ENCODE measurements at places on chromosomes 13 and 19. TPM values are rescaled to one million over a fixed set of nuclear protein-coding genes. Genes with fewer than 3 reads are reported as not detected.
A peak's percentile ranks its signal among the peaks of the same experiment; 100 is the strongest.

- H3K36me3 ChIP-seq, result no peaks in the 10 kb centered on the region
- H3K27me3 ChIP-seq, result no peaks in the 10 kb centered on the region
- DNase-seq, result no peak
- no peak overlapping the region for H3K27ac ChIP-seq
These were observed 204.9 kb upstream of the KL start for GRCh38 chr13:32811297-32811800.

DNA sequence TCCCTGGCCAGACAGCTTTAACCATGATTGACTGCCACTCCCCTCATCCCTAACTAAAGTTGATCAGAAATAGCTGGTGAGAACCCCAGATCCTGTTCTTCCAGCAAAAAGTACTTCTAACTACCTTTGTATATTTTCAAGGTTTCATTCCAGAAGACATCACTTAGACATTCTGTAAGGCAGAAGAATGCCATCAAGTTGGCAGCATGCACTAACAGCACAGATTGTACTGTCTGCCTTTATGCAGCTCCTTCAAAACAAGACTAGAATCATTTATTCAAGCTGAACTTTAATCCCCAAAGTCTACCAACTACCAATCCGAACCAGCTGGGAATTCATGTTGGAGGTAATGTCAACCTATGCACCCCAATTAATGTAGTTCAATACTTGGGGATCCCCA, 167.6 kb upstream of the KLHL1 start:
- no peaks in the 10 kb centered on the region for H3K4me1 ChIP-seq
- H3K4me3 ChIP-seq, result no peak overlapping the region
- no peaks in the 10 kb centered on the region for H3K36me3 ChIP-seq
- H3K27ac ChIP-seq, result no peak overlapping the region
- no peaks in the 10 kb centered on the region for H3K27me3 ChIP-seq
- DNase-seq, result no peak

GRCh38 chr13:85492283-85492682, 306.9 kb downstream of the SLITRK6 start:
- no peaks in the 10 kb centered on the region for H3K36me3 ChIP-seq
- no peak for DNase-seq
- no peak overlapping the region for H3K27ac ChIP-seq
- H3K27me3 ChIP-seq, result no peaks in the 10 kb centered on the region
- no peak overlapping the region for H3K4me3 ChIP-seq

GRCh38 chr13:27961227-27962085, 7.7 kb downstream of the CDX2 start:
- peaks cover 47% of the 10 kb centered on the region for H3K4me1 ChIP-seq
- peaks cover 100% of the 10 kb centered on the region for H3K27me3 ChIP-seq
- peak overlapping the region; percentile 55 for H3K4me3 ChIP-seq
- no peak overlapping the region for H3K27ac ChIP-seq
- peak; percentile 76 for DNase-seq
- no peaks in the 10 kb centered on the region for H3K36me3 ChIP-seq

DNA sequence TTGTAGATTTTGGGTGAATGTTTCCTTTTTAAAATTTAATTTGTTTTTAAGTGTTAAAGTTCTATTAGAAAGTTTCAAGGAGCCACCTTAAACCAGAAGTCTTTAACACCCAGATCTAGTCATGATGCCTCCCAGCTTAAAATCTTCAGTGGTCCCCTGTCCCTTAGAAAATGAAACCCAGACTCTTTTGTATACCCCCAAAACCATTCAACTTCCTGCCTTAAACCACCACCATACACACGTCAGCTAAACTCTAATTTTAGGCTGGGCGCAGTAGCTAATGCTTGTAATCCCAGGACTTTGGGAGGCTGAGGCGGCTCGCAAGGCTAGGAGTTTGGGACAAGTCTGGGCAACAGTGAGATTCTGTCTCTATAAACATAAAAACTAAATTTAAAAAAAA, 37.9 kb downstream of the N4BP2L1 start:
- H3K27me3 ChIP-seq, result no peaks in the 10 kb centered on the region
- no peak overlapping the region for H3K27ac ChIP-seq
- no peak overlapping the region for H3K4me3 ChIP-seq
- DNase-seq, result no peak
- peaks cover 19% of the 10 kb centered on the region for H3K4me1 ChIP-seq
- H3K36me3 ChIP-seq, result no peaks in the 10 kb centered on the region

DNA sequence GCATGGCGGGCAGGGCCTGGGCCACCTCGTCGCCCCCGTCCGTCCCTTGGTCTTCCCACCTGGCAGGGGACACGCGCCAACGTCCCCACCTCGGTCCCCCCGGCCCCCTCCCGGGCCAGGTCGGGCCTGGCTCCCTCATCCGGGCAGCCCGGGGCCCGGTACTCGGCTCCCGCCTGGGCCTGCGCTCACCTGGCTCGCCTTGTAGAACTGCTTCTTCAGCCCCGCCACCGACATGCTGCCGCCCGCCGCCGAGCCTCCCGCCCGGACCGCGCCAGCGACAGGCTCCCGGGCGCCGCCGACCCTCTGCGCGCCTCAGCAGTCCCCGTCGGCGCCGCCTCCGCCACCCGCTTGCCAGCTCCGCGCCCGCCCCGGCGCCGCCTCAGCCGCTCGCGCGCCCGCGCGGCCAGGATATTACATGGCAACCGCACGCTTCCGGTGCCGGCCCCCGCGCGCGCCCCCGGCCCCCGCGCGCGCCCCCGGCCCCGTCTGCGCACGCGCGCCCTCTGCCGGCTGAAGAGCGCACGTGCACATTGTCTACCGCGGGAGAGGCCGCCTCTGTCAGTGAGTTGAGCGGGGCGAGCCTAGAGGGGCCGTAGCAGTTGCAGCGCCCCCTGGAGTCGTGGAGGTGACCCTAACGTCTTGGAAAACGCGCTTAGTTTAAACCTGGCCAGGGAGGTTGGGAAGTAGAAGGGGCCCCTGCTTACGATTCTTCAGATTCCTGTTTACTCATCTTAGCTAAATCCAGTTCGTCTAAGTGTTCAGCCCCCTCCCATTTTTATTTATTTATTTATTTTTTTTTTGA, at the start of gene SH3GL1:
TSS of gene SH3GL1 (minus strand) at position 413 of the 802 bp plus-strand sequence. CDS start at position 234, 179 bp downstream.
- peak; percentile 94 for DNase-seq
- H3K4me1 ChIP-seq, result peaks cover 35% of the 10 kb centered on the region
- peak within 1 kb of the TSS; percentile 57 for H3K27ac ChIP-seq
- peak within 1 kb of the TSS; percentile 89 for H3K4me3 ChIP-seq
- peaks cover 16% of the 10 kb centered on the region for H3K36me3 ChIP-seq
- no peaks in the 10 kb centered on the region for H3K27me3 ChIP-seq

DNA sequence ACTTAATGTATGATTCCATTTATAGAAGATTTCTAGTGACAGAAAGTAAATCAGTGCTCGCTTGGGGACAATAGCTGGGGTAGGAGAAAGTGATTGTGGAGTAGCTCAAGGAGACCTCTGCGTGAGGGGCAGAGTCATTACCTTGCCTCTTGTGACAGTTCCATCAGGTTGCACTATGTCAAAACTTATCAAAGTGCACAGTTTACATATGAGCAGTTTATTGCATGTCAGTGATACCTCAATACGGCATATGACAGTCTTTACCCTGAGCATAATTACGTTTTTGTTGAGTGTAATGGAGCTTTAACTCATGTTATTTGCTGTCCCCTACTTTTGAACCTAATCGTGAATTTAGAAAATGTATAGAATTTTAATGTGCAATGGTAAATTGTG, 15.0 kb downstream of the ARHGEF7 start:
- no peak for DNase-seq
- H3K4me1 ChIP-seq, result no peaks in the 10 kb centered on the region
- H3K4me3 ChIP-seq, result no peak overlapping the region
- no peaks in the 10 kb centered on the region for H3K27me3 ChIP-seq
- H3K36me3 ChIP-seq, result no peaks in the 10 kb centered on the region
- H3K27ac ChIP-seq, result no peak overlapping the region

DNA sequence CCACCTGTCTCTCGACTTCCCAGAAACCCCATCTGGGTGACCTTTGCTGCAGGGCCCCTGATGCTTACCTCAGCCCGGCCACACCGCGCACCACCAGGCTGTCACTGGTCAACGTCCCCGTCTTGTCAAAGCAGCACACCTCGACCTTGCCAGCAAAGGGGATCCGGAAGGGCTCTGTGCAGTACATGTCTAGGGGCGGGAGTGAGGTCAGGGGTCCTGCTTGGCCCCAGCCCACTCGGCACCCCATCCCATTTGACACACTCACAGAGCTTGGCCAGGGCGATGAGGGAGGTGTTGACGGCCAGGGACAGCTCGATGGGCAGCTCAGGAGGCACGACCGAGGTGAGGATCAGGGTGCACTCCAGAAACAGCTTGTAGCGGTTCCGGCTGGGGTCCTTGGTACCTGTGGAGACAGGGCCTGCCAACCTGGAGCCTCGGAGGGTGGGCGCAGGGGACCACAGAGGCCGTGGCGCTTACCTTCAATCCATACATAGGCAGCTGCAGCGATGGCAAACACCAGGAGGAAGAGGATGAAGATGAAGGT, 8.4 kb downstream of the ATP13A1 start:
- H3K27ac ChIP-seq, result no peak overlapping the region
- H3K27me3 ChIP-seq, result no peaks in the 10 kb centered on the region
- no peak for DNase-seq
- no peak overlapping the region for H3K4me3 ChIP-seq
- no peaks in the 10 kb centered on the region for H3K4me1 ChIP-seq
- H3K36me3 ChIP-seq, result peaks cover 30% of the 10 kb centered on the region

GRCh38 chr13:110282316-110282841, 24.6 kb downstream of the COL4A1 start:
- no peak overlapping the region for H3K27ac ChIP-seq
- H3K27me3 ChIP-seq, result no peaks in the 10 kb centered on the region
- no peak overlapping the region for H3K4me3 ChIP-seq
- no peak for DNase-seq

DNA sequence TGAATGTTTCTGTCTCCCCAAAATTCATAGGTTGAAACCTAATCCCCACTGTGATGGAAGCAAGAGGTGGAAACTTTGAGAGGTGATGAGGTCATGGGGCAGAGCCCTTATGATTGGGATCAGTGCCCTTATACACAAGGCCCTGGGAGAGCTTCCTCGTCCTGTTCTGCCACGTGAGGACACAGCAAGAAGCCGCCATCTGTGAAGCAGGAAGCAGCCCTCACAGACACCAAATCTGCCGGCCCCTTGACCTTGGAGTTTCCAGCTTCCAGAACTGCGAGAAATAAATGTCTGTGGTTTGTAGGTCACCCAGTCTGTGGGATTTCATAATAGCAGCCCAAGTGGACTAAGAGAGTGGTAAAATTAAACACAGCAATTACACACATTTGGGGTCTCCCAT, 737.4 kb downstream of the UQCRFS1 start:
- H3K27me3 ChIP-seq, result no peaks in the 10 kb centered on the region
- no peak for DNase-seq
- H3K4me1 ChIP-seq, result no peaks in the 10 kb centered on the region

- H3K4me3 ChIP-seq, result no peak overlapping the region
- no peak for DNase-seq
- H3K27ac ChIP-seq, result no peak overlapping the region
- no peaks in the 10 kb centered on the region for H3K36me3 ChIP-seq
These were observed 63.6 kb downstream of the B3GLCT start for GRCh38 chr13:31263346-31263745.

GRCh38 chr19:35436477-35437405, 11.3 kb upstream of the FFAR2 start:
- H3K27me3 ChIP-seq, result no peaks in the 10 kb centered on the region
- no peaks in the 10 kb centered on the region for H3K4me1 ChIP-seq
- no peak overlapping the region for H3K27ac ChIP-seq
- no peak for DNase-seq

DNA sequence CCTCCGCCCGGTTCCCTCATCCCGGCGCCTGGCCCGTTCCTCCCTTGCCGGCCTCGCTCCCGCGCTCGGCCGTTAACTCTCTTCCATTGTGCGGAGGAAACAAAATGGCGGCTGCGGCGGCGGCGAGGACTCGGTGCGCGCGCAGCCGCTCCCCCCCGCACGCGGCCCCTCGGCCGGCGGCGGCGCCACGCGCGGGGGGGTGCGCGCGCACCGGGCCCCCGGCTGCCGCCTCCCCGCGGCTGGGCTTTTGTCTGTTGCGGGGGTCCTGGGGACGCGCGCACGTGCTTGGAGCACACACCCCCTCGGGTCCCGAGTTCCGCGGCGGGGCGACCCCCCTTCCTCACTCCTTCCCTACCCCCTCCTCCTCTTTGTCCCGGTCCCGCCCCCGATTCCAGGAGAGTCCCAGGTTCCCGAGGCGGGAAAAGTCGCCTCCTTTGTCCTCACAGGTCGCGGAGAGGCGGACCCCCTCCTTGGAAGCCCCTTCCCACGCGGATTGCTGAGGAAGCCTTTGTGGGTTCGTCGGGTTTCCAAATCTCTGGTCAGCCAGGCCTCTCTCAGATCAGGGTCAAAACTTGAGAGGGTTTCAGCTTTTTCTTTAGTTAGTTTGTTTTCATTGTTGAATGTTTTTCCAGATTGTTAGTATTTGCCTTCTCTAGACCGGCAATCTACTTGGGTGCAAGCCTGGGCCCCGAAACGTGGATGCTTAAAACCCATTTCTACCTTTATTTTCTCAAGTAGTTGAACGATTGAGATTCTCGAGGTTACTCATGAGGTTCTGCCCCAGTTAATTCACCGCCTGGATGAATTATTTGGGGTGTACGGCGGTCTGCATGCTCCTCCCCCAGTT, 687 bp downstream of the ILF3 start:
- peaks cover 32% of the 10 kb centered on the region for H3K4me1 ChIP-seq
- no peaks in the 10 kb centered on the region for H3K27me3 ChIP-seq
- H3K4me3 ChIP-seq, result peak overlapping the region; percentile 70
- DNase-seq, result peak; percentile 95
- peaks cover 33% of the 10 kb centered on the region for H3K36me3 ChIP-seq

GRCh38 chr13:35496006-35496405, 19.5 kb upstream of the MAB21L1 start:
- no peak overlapping the region for H3K4me3 ChIP-seq
- H3K27me3 ChIP-seq, result no peaks in the 10 kb centered on the region
- no peaks in the 10 kb centered on the region for H3K36me3 ChIP-seq
- no peak for DNase-seq
- H3K27ac ChIP-seq, result no peak overlapping the region

DNA sequence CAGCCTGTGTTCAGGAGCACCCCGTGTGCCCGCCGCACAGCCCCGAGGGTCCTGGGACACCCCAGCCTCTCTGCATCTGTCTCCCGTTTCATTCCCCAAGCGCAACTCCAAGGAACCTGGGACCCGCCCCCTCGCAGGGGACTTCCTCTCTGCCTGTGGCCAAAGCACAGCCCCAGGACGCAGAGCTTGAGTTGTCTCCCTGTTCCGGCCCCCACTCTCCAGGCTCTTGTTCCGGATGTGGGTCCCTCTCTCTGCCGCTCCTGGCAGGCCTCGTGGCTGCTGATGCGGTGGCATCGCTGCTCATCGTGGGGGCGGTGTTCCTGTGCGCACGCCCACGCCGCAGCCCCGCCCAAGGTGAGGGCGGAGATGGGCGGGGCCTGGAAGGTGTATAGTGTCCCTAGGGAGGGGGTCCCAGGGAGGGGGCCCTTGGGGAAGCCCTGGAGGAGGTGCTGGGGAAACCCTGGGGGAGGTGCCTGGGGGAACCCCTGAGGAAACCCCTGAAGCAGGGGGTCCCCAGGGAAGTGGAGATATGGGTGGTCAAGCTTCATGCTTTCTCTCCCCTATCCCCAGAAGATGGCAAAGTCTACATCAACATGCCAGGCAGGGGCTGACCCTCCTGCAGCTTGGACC, 1.3 kb downstream of the HCST start:
- peak overlapping the region; percentile 75 for H3K27ac ChIP-seq
- H3K27me3 ChIP-seq, result no peaks in the 10 kb centered on the region
- peak overlapping the region; percentile 72 for H3K4me3 ChIP-seq

- DNase-seq, result no peak
- H3K36me3 ChIP-seq, result no peaks in the 10 kb centered on the region
- no peaks in the 10 kb centered on the region for H3K27me3 ChIP-seq
- H3K27ac ChIP-seq, result no peak overlapping the region
These were observed 218.7 kb downstream of the KCTD12 start for GRCh38 chr13:76667551-76667950.

KIR3DL2 gene
- not detected for total RNA-seq

CYP2S1 gene
- total RNA-seq, result 272 TPM

FFAR3 gene
- total RNA-seq, result not detected

CEACAM4 gene
- not detected for total RNA-seq

STARD13 gene
- 2.9 TPM for total RNA-seq

ZNF665 gene
- total RNA-seq, result 5.4 TPM

KANK2 gene
- total RNA-seq, result 47.5 TPM

CCDC169 gene
- 57.1 TPM for total RNA-seq

PEAK3 gene
- not detected for total RNA-seq
